ENCODE measurements at places on chromosomes 16 and 17.
A peak's percentile ranks its signal among the peaks of the same experiment; 100 is the strongest.

- DNase-seq, result no peak
Observed at GRCh38 chr16:88940862-88941817, 35.9 kb downstream of the CBFA2T3 start.

DNA sequence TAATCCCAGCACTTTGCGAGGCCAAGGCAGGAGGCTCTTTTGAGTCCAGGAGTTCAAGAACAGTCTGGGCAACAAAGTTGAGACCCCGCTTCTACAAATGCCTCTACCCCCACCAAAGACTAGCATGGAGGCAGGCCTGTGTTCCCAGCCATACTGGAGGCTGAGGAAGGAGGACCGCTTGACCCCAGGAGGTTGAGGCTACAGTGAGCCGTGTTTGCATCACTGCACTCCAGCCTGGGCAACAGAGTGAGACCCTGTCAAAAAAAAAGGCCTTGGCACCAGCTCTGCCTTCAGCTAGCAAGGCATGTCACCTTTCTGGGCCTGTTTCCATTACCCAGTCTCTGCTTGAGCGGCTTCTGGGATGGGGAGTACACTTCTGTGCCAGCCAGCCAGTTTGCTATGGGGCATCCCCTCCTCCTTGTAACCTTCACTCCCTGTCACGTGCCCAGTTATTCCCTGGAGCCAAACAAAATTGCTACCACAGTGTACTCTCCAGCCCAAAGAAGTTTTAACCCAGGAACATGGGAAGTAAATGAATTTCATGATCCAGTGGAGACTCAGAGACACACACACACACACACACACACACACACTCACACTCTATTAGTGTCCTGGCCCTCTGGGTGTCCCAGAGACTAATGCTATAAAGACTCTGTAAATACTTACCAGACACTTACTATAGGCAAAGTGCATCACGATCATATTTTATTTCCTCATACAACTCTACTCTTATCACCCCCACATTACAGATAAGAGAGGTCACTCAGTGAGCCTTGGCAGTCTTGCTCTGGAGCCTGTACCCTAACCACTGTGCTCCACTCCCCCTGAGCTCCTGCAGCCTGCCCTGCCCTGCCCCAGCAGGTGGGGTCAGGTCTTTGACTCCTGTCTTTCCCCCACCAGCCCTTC lies 2.5 kb downstream of the CISD3 start:
- no peak for DNase-seq

GRCh38 chr17:76390003-76390421 lies 5.6 kb downstream of the SPHK1 start:
- no peak for DNase-seq

DNA sequence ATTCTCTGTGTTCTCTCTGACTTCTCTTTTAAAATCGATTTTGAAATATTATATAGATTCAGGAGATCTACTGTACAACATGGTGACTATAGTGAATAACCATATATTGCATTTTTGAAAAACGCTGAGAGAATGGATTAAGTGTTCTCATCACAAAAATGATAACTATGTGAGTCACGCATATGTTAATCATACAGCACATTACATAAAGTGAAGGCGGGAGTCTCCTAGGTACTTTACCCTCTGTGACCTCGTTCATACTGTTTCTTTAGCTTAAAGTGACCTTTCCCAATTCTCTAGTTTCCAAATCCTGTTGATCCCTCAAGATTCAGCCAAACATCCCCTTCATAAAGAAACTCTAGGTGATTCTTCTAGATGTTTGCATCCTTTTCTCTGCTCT lies 3.1 kb upstream of the KRTAP3-2 start:
- no peak for DNase-seq

DNA sequence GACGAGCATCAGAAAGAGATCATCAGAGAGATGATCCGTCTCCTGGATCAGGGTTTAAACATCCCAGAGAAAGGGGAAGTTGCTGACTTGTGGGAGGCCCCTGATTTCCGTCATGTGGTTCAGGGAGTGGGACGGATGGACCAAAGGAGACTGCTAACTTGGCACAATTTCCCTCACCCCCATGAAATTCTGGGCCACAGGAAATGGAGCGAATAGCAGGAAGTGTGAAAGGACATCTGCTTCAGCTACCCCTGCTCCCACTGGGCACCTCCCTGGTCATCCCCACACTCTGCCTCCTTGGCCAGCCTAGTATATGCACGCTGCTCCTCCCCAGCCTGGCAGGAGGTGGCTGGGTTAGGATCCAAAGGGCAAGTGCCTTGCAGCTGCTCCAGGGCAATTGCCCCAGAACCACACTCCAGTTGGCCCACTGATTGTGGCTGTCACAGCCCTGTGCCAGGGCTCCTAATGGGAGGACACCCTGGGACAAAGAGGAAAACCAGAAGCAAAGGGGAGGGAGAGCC lies 1.3 kb downstream of the ARRB2 start:
- no peak for DNase-seq

DNA sequence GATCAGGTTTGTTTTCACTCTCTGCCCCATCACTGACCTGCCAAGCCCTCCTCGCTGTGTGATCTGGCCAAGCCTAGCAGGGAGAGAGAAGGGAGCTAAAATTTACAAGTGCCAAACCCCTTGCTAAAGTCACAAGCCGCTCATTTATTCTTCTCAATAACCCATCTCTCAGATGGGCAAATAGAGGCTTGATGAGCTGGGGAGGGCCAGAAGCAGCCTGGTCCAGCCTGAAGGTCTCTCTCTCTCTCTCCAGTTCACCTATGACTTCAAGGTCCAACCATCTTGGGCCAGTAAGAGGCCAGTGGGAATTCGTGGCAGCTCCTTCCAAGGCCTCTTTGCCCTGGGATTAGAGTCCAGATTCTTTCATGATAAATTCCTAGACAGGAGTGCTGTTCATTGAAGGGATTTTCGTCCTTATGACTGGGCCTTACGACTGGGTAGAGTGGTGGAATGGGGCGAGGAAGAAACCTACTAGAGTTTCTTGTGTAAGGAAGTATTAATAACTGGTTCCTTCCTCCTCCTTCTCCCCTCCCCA lies 3.4 kb downstream of the CA7 start:
- DNase-seq, result no peak

DNA sequence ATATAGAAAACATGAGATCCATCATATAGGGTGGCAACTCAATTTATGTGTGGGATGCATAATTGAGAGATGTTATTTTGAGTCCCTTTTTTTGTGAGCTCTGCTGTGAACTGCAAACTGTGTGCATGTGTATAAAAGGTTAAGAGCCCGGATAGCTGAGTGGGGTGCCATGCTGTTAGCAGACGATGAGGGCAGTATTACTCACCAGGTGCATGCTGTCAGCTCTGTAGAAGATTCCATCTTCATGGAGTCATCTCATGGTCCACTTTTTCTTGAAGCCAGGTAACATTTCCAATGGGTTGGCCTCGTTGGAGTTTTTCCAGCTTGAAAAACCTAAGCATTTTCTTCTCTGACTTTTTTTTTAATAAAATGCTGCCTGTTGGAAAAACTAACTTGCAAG lies 43.0 kb upstream of the RHBDL3 start:
- no peak for DNase-seq

DNA sequence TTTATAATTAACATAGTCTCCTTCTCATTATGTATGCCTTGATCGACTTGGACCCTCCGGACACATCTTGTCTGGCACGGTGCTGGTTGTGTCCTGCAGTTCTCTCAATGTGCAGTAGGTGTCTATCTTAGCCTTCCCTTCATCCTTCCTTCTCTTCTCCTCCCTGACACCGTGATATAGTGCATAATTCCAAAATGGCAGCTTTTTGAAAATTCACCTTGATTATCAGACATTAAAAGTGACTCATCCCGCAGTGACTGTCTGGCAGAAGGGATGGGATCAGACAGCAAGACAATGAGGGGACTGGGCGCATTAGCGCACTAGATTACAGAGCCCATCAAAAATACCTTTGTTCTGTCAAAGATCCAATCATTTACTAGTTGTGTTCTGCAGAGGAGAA lies 70.0 kb upstream of the PMFBP1 start:
- no peak for DNase-seq

GRCh38 chr16:89749637-89750036 lies 28.3 kb downstream of the ZNF276 start:
- DNase-seq, result no peak

- DNase-seq, result no peak
Observed at GRCh38 chr17:28402224-28402630, 3.8 kb downstream of the SLC46A1 start.

GRCh38 chr16:24381470-24382118 lies 125.5 kb downstream of the CACNG3 start:
- DNase-seq, result no peak

- no peak for DNase-seq
Observed at GRCh38 chr17:17080781-17081180, 38.5 kb downstream of the MPRIP start.

DNA sequence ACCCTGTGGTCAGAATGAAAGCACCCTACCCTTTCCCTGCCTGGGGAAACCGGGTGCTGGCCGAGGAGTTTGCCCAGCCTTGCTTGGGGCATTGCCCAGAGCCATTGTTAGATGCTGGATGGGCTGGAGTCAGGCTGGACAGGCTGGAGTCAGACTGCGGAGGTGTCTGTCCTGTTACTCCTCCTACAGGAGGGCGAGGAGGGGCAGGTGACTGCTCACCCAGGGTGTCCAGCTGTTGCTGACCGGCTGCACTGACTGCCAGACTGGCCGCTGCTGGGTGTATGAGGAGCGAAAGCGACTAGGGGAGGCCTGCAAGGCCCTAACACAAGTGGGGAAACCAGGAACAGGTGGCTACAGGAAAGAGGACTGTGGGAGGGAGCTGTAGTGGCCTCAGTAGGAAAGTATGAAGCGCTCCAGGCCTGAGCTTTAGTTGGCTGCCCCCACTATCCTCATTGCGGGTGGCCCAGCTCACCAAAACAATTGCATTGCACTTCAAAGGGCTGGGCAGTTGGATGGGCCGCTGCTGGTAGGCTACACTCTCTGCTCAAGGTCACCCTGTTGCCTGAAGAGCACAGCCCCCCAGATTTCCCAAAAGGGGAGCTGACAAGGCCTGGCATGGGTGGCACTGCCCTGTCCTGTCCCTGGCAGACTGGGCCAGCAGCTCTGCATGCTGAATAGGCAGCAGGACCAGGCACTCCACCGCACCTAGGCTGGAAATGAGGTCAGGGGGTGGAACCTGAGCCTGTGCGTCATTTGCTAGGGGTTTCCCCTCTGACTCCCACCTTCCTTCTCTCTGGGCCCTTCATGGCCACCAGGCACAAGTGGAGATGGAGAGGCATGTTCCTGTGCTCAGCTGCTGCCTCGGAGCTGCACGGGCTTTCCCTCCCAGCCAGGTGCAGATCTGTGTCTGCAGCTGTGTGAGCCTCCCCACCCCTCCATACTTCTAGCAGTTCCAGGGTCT lies 18.4 kb downstream of the LDHD start:
- DNase-seq, result no peak

DNA sequence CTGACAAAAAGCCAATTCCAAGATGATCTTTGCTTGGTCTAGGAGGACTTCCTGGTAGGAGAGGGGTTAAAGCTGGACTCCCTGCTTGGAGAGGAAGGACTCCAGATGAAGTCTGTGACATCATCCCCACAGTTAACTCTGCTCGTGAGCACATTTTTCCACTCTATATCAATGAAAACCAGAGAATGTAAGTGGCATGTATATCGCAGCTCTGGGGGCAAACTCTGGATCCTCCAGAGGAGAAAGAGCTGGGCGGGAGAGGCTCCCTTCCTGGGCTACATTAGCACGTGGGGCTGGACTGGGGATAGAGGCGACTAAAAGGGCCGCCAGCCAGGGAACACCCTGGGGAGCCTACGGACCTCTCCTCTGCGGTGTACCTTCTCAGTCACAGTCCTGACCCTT lies 34.1 kb downstream of the HIC1 start:
- DNase-seq, result no peak

- no peak for DNase-seq
Observed at GRCh38 chr16:11354407-11354732, 9.1 kb downstream of the RMI2 start.

DNA sequence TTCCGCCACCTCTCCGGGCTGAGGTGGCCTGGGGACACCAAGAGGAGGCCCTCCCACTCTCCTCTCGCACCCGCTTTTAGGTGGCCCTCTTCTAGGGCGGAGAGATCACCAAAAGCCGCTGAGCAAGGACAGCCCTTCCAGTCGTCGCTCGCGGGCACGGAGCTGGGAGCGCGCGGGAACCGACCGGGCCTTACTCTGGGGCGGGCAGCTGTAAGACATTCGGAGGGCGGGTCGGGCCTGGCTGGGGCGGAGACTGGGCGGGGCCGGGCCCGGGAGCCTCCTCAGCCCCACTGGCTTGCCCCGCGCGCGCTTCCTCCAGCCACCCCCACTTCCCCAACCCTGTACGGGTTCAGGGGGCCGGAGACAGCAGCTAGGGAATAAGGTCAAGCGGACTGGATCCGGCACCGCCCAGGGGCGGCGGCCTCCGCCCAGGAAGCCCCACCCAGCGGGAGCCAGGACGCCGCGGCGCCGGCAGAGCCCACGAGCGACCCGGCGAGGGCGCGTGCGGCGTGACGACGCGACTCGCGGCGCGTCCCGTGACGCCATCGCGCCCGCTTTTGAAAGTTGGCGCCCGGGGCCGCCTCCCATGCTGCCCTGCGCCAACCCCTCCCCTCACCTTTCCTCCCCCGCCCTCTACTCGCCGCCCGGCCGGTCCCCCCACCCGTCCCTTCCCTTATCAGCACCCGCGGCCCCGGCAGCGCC lies 351 bp upstream of the CTCF start:
- peak; percentile 98 for DNase-seq

- peak; percentile 85 for DNase-seq
Observed at GRCh38 chr16:56609463-56609921, 1.1 kb downstream of the MT2A start.

GRCh38 chr16:84062734-84063640 lies 20.4 kb upstream of the SLC38A8 start:
- DNase-seq, result peak; percentile 48

GRCh38 chr16:24701521-24701951 lies 27.9 kb upstream of the TNRC6A start:
- DNase-seq, result no peak

DNA sequence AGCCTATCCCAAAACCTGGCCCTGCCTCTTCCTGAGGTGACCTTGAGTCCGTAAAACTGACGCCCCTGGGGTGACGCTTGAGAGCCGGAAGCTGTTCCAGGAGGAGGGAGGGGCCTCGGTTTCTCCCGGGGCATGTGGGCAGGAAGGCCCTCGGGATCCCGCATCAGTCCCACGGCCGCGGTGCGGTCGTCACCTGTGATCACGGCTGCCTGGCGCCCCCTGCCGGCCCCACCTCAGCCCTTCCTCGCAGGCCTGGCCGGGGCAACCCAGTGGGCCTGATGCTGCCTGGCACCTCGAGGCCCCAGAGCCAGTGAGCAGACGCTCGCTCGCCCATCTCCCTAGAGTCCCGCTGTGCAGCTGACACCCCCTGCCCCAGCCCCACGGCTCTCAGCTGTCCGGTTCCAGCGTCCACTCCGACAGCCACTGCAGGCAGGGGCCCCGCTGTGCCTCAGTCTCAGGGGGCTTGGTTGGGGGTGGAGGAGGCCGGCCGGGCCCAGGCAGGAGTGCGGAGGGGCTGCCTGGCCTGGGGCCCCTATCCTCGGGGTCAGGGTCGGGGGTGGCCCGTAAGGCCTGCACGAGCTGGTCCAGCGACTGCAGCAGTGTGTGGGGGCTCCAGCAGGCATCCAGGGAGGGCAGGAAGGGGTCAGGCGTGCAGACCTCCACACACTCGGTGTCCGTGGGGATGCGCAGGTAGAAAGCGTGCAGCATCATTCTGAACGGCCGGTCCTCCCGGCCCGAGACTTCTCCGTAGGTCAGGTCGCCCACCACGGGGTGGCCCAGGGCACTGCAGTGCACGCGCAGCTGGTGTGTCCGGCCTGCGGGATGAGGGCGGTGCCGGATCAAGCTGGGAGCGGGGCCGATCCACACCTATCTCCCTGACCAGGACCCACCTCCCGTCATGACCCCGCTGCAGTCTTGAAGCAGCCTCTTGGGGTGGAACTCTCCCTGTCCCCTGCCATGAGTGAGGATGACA lies 2.3 kb downstream of the RPUSD1 start:
- peak; percentile 76 for DNase-seq

Measured in naive thymus-derived CD4-positive, alpha-beta T cell (primary cell).